ENCODE measurements at places on chromosomes 12 and 14.

DNA sequence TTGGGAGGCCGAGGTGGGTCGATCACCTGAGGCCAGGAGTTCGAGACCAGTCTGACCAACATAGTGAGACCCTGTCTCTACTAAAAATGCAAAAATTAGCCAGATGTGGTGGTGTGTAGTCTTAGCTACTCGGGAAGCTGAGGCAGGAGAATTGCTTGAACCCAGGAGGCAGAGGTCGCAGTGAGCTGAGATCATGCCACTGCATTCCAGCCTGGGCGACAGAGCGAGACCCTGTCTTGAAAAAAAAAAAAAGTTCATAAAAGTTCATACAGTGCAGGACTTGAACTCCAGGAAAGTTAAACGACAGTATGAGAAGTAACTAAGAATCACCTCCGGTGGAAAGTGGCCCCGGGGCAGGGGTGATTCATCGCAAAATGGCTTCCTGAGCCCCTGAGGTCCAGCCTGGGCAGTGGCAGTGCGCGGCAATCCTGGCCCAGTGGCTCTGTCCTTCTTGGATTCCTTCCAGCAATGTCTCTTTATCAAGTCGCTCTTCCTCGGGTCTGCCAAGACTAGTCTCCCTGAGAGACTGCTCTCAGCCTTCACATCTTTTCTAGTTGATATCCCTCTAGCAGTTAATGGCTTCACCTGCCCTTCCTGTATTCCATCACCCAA is 16.7 kb upstream of the MAP1LC3B2 start:
- no peak for DNase-seq

DNA sequence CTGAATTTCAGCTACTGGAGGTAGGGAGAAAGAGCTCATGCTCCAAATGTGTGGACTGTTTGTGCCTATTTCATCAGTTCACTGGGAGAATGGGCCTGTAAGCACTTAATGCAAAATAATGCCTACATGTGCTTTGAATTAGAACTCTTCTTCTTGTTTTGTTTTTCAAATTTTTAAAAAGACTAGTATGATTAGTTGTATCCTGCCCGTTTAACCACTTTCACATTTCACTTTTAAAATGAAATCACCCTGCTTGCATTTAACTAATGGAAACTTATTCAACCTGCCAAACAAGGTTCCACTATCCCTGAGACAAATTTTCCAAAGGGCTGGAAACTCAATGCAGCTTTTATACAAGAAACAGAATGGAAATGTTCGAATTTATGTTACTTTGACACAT is 79.7 kb downstream of the SAMD4A start:
- DNase-seq: no peak

- DNase-seq: no peak
Measured at GRCh38 chr12:46835785-46836184, 10.0 kb upstream of the SLC38A4 start.

DNA sequence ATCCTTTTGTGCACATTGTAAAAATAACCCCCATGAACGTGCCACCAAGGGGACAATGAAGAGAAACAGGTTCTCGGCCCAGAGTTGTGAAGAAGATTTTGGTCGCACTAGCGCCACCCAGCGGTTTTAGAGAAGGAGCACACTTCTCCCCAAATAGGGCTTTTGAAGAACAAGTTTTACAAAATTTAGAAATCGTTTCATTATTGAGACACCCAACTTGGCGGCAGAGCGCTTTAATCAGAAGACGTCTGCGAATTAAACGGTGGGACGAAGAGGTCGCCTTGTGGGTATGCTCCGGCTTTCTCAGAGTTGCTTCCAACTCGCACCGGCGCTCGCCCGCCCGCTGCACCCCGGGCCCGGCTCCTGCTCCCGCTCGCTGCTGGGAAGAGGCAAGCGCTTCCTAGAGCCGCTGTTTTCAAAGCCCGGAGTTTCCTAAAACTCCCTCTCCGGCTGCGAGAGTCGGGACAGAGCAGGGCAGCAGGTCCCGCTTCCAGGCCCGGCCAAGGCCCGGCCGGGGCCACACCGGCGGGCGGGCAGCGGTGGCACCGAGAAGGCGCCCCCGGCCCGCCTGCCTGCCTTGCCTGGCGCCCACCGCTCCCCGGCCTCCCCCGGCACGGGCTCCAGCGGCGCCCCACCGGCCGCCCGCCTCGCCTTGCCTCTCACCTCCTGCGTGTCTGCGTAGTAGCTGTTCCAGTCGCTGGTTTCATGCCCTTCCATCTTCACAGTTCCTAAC is 645 bp downstream of the FOXA1 start:
- no peak for DNase-seq

GRCh38 chr12:94427501-94428381 is 31.9 kb downstream of the CEP83 start:
- DNase-seq: no peak

DNA sequence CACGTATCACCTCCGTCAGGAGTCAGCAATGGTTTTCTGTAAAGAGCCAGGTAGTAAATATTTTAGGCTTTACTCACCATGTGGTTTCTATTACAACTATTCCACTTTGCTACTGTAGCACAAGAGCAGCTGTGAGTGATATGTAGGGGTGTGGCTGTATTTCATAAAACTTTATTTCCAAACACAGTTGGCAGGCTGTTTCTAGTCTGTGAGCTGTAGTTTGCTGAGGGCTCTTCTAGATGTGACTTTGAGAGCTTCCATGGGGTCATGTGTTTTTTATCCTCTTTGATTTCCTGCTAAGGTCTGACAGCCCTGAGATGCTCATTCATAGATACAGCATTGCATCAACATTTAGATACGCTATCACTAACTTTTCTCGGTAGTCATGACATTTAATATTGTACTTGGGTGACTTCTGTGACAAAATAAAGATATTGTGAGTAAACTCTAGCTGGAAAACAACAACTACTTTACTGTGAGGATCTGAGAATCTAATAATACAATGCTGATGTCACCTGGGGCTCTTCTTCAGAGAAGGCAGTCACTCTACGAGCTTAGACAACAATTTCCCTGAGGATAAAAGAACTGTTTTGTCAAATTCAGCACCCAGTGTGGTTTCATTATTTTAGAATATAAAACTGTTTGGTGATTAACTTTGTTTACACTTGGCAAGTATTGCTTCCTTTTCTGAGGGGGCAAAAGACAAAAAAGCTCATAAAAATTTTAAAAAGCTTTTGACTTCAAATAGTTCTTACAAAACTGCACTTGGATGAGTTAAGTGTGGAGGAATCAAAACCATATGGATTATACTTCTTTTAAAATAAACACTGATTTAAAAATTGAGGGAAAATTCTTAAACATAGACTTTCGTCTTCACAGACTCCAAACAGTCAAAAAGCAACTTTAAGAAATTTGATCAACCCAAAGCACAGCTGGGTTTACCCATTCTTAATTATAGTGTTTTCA is 231.2 kb upstream of the DCN start:
- DNase-seq: no peak

GRCh38 chr14:24331731-24332267 is 3.1 kb downstream of the ADCY4 start:
- no peak for DNase-seq
